Iris pigment epithelial cell (primary cell): ENCODE measurements at places on chromosomes 5 and 9.

- no peak for DNase-seq
Observed at GRCh38 chr9:111832449-111832848, 37.7 kb upstream of the SHOC1 start.

DNA sequence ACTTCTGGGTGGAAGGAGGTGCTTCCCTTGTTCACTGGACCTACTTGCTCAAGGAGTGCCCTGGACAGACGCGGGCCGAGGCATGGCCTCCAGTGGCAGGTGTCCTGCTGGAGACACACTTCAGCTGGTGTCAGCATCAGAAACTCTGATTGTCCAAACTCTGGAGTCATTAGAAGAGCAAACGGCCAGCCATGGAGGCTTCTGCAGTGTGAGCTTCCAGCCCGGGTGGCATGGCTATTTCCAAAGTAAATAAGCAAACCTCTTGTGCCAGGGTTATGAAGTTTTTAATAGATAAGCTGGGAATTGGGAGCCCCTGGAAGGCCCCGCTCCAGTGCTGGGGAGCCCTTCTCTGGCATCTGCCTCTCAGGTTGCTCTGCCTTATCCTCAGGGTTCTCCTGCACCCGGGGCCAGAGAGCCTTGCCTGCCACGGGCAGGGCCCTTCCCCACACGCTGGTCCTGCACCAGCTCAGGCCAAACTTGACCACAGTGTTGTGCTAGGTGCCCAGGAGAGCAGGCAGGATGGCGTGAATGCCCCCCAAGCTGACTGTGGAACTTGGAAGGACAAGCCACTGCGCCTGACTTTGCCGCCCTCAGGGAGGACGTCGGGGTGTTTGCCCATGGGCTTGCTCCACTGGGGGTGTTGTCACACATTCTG lies 285.6 kb downstream of the GADD45G start:
- no peak for DNase-seq

GRCh38 chr9:69637193-69637816 lies 34.9 kb downstream of the APBA1 start:
- DNase-seq, result no peak

- DNase-seq, result no peak
Observed at GRCh38 chr9:11577522-11577921, 964.7 kb upstream of the PTPRD start.

GRCh38 chr9:136194540-136194939 lies 10.4 kb downstream of the LHX3 start:
- DNase-seq, result no peak

- peak; percentile 44 for DNase-seq
Observed at GRCh38 chr5:68261569-68262065, 46.1 kb downstream of the PIK3R1 start.

GRCh38 chr5:35956429-35956828 lies 18.0 kb upstream of the CAPSL start:
- DNase-seq, result no peak

GRCh38 chr5:157038568-157039187 lies 20.2 kb downstream of the HAVCR1 start:
- no peak for DNase-seq

- DNase-seq, result no peak
Observed at GRCh38 chr9:72680593-72681282, 159.3 kb downstream of the TMC1 start.

DNA sequence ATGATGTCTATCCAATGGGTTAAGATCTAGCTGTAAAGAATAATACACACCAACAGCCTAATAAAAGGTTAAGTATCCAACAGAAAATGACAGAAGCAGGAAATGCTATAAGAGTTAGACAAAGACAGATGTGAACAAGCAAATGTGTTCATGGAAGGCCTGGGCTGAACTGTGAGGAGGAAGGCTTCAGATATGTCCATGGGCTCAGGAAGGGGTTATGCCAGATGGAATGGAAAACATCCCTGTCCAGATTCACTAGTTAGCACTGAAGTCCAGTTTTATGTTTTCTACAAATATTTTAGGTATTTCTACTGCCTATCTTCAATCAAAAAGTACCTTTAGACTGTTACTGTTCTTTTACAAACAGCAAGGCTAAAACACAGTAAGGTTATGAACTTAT lies 27.1 kb downstream of the ERAP1 start:
- DNase-seq, result peak; percentile 52
